ENCODE measurements at places on chromosomes 2 and 18. TPM values are rescaled to one million over a fixed set of nuclear protein-coding genes. Genes with fewer than 3 reads are reported as not detected.

Gene RNF125
- total RNA-seq: 0.76 TPM

Gene DSC2
- total RNA-seq: 0.97 TPM

Gene SALL3
- total RNA-seq: not detected

Gene FMNL2
- 20.5 TPM for total RNA-seq

Gene CDH19
- 0.11 TPM for total RNA-seq

Gene FSHR
- total RNA-seq: 0.11 TPM

Gene CFAP221
- 12.2 TPM for total RNA-seq

Gene PUS10
- total RNA-seq: 10.5 TPM

Gene PEX13
- total RNA-seq: 36.2 TPM

Gene EN1
- total RNA-seq: not detected

Gene OR6B3
- total RNA-seq: not detected

Gene SEPTIN10
- total RNA-seq: 183 TPM

Gene C2orf72
- total RNA-seq: 2.1 TPM

Gene IKZF2
- total RNA-seq: 6.8 TPM

Gene ANKMY1
- 8.4 TPM for total RNA-seq

Gene PLEKHB2
- 93.4 TPM for total RNA-seq

Gene ACKR3
- 44.4 TPM for total RNA-seq

Gene EML6
- 0.39 TPM for total RNA-seq

Gene GTF3C2
- 25.7 TPM for total RNA-seq

Gene CD28
- under 0.01 TPM for total RNA-seq

Gene LRP1B
- total RNA-seq: 0.13 TPM

Gene CROCC2
- under 0.01 TPM for total RNA-seq

Gene CAPN13
- total RNA-seq: not detected

Gene GPN1
- 35.8 TPM for total RNA-seq

Gene KCNS3
- total RNA-seq: 1.2 TPM

Gene TGFA
- 0.91 TPM for total RNA-seq

Gene IFIH1
- 12.2 TPM for total RNA-seq

Gene EML4
- 44.2 TPM for total RNA-seq

Gene ALK
- not detected for total RNA-seq

Gene FBXO41
- 1.4 TPM for total RNA-seq

Gene GAL3ST2
- total RNA-seq: 0.26 TPM

Gene SP140
- 0.26 TPM for total RNA-seq

Gene REG1A
- not detected for total RNA-seq

Gene ANKRD30B
- total RNA-seq: not detected

Gene B3GNT7
- 0.78 TPM for total RNA-seq

Gene TLX2
- total RNA-seq: 0.11 TPM

Gene SH3BP4
- total RNA-seq: 44.9 TPM

Gene MYCN
- total RNA-seq: not detected

Gene INPP5D
- total RNA-seq: 0.22 TPM

Gene CSRNP3
- 0.13 TPM for total RNA-seq

Gene PER2
- total RNA-seq: 5.6 TPM

Gene PTMA
- total RNA-seq: 1,086 TPM

Gene MAB21L4
- not detected for total RNA-seq

Gene FANCL
- total RNA-seq: 25.0 TPM

Gene SOX11
- total RNA-seq: 0.13 TPM

Gene AGXT
- not detected for total RNA-seq
